ENCODE measurements at places on chromosomes 3 and 15. TPM values are rescaled to one million over a fixed set of nuclear protein-coding genes. Genes with fewer than 3 reads are reported as not detected.

ZPLD1 gene
- total RNA-seq, result not detected

DNA sequence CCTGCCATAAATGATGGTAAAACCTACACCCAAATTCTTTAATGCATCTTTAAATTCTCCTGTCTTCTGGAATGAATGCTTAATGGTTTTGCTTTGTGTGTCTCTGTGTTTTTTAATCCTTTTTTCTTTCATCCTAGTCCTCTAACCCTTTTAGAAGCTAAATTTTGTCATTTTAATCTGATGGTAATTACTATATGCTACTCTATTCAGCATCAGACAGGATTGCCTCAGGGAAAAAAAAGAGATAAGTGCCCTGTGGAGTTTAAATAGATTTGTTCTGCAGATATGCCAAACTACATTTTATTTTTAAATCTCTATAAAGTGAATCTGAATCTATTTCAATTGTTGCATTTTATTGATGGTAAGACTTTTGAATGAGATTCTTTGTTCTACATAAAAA lies 966.8 kb downstream of the NSUN3 start:
- DNase-seq, result no peak

DNA sequence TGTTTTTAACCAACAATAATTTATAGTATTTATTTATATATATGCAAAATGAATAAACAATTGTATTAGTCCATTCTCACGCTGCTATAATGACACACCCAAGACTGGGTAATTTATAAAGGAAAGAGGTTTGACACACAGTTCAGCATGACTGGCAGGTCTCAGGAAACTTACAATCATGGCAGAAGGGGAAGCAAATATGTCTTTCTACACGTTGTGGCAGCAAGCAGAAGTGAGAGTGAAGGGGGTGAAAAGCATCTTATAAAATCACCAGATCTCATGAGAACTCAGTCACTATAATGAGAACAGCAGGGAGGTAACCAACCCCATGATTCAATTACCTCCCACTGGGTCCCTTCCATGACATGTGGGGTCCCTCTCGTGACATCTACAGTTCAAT lies 162.8 kb upstream of the SLITRK3 start:
- DNase-seq, result no peak

FANCD2OS gene
- total RNA-seq, result not detected

C3orf20 gene
- not detected for total RNA-seq

All from RPMI7951 (cell line).